ENCODE measurements at places on chromosomes 7 and 10. TPM values are rescaled to one million over a fixed set of nuclear protein-coding genes. Genes with fewer than 3 reads are reported as not detected.

GRCh38 chr10:11707624-11708350 lies 34.4 kb upstream of the ECHDC3 start:
- no peak for DNase-seq

Gene NUTM2D
- 2.1 TPM for total RNA-seq

GRCh38 chr7:103866919-103867318 lies 122.5 kb downstream of the RELN start:
- no peak for DNase-seq

Gene TMEM196
- total RNA-seq: 1.6 TPM

DNA sequence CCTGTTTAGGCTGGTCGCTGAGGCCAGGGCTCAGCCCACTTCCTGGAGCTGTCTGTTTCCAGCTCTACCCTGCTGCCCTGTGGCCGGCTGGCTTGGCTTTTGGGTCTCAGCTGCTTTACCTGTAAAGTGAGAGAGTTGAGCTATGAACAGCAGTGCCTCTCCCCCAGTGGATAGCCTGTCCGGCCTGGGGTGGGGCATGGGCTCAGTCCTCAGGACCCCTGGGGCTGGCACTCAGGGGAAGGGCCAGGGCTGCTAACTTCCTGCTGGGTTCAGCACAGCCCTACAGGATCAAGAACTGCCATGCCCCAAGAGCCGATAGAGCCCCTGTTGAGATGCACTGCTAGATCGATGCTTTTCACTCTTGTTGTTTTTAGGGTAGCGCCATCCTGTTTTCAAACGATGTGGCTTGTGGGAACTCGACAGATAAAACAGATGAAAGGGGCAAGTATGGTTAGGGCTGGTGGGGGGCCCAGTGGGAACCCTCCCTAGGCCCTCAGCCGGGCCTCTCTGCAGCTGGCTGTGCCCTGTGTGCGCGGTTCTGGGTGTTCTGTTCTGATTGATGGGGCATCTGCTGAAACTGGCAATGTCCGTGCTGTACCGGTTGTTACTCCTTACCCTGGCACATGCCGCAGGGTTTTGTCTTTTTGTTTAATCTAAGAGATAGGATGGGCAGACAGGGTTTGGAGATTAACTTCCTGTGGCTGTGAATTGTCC lies 10.0 kb upstream of the SFRP5 start:
- no peak for DNase-seq

Gene RADIL
- total RNA-seq: 5.0 TPM

GRCh38 chr10:114915294-114915693 lies 22.7 kb upstream of the TRUB1 start:
- no peak for DNase-seq

GRCh38 chr10:8365935-8366911 lies 311.7 kb downstream of the GATA3 start:
- DNase-seq: no peak

Gene ZMIZ1
- total RNA-seq: 61.5 TPM

Gene PRKCQ
- 0.38 TPM for total RNA-seq

Gene LMBR1
- total RNA-seq: 65.1 TPM

Gene CALY
- not detected for total RNA-seq

DNA sequence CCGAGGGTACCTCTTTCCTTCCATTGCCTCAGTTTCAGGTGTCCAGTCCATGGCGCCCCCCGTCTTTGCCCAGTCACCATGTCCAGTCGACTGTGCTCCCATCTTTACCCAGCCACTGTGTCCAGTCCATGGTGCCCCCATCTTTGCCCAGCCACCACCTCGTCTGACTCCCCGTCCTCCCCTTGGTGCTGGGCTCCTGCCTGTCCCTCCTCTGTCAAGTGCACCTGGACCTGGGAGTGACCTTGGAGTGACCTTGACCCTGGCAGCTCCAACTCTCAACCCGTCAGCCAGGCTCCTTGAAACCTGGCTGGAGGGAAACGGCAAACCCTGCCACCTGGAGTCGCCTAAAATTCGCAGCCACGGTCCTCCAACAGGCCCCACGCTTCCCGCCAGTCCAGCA lies 180.2 kb downstream of the ADARB2 start:
- DNase-seq: peak; percentile 50

- no peak for DNase-seq
Measured at GRCh38 chr7:116862951-116863670, 724 bp downstream of the CAPZA2 start.

Gene PCGF6
- total RNA-seq: 11.6 TPM

DNA sequence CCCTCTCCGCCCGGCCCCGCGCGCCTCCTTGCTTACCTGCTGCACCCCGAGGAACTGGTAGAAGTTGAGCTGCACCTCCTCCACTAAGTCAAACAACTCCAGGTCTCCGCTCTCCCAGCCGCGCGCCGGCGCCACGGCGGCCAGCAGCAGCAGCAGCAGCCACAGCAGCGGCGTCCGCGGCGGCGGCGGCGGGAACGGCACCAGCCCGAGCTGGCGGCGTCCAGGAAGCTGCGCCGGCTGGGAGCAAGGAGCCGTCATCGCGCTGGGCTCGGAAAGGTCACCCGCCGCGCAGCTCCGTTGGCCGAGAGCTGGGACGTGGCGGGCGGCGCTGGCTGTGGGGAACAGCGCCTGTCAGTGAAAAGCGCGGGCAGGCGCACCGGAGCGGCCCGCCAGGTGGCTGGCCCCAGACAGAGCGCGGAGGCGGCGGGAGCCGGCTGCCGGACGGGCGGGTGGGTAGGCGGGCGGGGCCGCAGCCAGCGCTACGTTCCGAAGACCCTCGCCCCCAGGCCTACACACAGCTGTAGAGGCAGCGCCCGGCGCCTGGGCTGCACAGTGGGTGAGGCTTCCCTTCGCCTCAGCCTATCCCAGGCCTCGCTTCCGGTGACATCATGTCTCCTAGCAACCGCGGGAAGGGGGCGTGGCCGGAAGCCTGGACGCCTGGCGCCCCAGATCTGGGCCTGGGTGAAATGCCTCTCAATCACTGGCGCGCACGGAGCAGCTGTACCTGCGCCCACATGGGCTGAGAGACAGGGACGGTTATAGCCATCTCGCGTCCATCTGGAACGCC lies at the start of gene DNAJC1:
DNAJC1 (minus strand) TSS at position 554 of the 787 bp plus-strand sequence; CDS start at position 258, 296 bp downstream.
- DNase-seq: peak; percentile 99

DNA sequence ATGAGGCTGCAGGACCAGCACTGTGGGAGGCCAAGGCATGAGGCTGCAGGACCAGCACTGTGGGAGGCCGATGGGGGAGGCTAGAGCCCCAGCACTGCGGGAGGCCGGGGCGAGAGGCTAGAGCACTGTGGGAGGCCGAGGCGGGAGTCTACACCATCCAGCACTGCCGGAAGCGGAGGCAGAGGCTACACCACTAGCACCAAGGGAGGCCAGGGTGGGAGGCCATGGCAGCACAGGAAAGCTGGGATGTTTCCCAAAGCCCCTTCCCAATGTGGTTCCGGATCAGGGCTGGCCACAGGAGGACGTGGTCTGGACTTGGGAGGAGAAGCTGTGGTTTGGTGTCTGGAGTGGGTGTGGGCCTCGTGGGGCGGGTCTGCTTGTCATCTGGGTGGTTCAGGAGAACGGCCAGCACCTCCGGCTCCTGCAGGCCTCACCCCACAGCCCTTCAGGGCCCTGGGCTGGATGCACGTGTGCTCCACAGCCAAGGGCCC lies 43.6 kb downstream of the PDGFA start:
- DNase-seq: peak; percentile 50
